ENCODE measurements at places on chromosomes 1 and 21.
A peak's percentile ranks its signal among the peaks of the same experiment; 100 is the strongest.

- DNase-seq, result no peak
Observed at GRCh38 chr1:23913212-23913880, at the start of gene CNR2. TSS of gene CNR2 (minus strand) at chr1:23913362. CDS start at chr1:23875617, 37,745 bp downstream.

- DNase-seq, result peak; percentile 76
Observed at GRCh38 chr21:22342889-22343288, 1344.7 kb downstream of the NCAM2 start.

GRCh38 chr1:151549199-151549598, 9.1 kb downstream of the TUFT1 start:
- no peak for DNase-seq

GRCh38 chr1:205947024-205947423, 3.8 kb upstream of the SLC26A9 start:
- peak; percentile 66 for DNase-seq

GRCh38 chr1:160083968-160084770, 2.8 kb downstream of the KCNJ9 start:
- peak; percentile 89 for DNase-seq

DNA sequence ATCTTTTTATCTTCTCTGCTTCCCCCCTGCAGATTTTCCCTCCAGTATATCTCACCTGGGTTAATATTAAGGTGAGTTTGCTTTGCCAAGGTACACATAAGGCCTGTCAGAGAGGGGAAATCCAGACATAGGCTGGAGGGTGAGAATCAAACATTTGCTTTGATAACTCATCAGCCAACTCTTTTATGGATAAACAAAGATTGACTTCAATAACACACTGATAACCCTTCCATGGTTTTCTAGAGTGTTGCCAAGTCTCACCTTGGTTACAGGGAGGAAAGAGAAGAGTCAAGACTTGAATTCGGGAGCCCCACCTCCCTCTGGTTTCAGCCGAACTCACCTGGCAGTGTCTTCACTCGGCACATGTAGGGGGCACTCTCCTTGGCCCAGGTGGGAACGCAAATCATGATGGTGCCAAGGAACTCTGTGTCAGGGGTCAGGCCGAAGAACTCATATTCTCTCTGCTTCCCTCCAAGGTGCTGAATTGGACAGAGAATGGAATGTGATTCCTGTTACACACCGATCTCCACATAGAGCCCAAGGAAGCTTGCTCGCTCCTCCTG, 15.1 kb downstream of the IL22RA1 start:
- DNase-seq, result peak; percentile 64

Data from body of pancreas (tissue), 4 donors.